ENCODE measurements at places on chromosomes 1 and 21. TPM values are rescaled to one million over a fixed set of nuclear protein-coding genes. Genes with fewer than 3 reads are reported as not detected.

- no peak for DNase-seq
Measured at GRCh38 chr1:203691447-203691846, 64.8 kb downstream of the ATP2B4 start.

DNA sequence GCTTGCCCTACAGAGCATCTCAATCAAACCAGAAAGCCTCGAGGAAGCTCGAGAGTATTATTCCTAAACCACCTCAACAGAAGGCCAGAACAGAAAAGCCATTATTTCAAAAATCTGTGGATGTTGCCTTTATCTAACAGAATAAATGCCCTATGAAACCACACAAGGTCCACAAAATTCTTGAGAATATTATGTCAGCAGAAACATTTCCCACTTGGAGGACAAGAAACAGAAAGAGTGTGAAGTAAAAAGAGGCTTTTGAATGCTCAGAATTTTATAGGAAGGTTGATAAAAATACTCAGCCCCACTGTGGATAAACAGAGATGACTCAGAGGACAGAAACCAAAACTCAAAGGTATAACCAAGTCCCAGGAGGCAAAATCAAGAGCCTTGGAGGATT lies 146.4 kb upstream of the LRRC7 start:
- DNase-seq, result no peak

GRCh38 chr1:184745929-184746638 lies 8.6 kb downstream of the EDEM3 start:
- no peak for DNase-seq

DNA sequence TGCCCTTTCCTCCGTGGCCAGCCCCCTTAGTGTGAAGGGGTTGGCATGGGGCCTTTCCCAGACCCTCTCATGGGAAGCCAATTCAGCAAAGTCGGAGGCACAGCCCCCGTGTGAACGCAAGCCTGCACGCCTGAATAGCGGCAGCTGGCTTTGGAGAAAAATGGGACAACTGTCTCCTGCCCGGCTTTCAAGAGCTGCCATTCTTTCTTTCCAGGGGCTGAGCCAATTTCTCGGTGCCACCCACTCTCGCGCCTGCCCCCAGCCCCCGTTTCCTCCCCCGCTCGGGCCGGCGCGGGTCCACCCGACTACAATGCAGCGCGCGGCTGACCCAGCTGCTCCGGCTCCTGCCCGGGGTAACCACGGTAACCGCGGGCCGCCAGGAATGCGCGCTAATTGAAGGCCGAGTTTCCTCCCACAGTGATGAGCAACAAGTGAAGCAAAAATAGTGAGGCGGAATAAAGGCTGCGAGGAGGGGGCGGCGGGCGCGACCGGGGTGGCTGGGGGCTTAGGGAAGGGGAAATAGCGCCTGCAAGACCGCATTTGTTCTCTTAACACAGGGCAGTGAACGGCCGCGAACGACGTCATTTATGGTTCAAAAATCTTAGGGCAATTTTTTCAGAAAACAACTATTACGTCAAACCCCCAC lies 27.8 kb downstream of the ILDR2 start:
- peak; percentile 94 for DNase-seq

DNA sequence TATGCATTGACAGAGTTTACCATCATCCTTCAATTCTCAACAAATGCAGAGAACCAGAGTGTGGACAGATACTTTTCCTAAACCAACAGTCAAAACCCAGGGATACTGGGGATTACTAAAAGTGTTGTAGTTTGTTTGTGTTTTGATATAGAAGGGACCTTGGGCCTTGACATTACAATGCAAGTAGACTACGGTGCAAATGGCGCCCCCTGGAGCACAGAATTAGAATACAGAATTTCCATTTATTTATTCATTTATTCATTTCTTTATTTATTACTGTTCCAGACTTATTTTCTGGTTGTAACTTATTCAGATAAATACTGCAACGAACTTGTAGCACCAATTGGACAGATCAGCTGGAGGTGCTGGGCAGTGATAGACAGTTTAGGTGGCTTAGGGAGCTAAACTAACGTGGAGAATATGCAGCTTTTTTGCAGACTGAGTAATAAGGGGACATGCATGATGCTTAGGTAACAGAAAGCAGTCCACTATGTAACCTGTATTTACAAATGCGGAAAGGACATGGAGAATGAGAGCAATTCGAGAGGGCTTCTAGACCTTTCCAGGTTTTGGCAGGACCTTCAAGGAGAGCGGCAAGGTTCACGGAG lies 42.6 kb downstream of the KIRREL1 start:
- no peak for DNase-seq

DNA sequence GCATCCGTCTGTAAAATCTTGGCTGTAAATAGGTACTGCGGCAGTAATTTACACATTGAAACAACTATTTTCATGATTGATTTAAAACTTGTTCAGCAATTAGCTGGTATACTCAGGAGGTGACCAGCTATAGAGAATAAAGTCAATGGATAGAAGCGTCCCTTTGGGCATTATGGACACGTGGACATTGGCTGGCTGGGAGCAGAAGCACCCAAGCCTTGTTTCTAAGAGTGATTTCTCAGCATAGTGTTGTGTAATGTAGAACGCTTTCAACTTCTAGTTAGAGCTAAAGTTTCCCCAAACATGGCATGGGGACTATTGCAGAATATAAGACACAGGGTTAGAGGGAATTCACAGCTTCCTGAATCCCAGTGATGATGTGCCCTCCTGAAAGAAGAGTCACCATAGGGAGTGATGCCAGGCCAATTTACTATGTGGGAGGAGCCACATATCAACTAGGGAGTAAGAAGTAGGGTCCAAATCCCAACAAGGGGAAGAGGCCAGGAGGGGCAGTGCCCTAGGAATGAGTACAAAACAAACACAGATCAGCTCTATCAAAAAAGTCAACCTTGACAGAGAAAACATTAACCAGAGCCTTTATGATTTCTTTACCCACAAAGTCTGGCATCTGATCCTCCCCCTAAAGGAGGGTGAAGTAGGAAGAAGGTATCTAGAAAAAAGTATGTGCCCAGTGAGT lies 92.7 kb downstream of the SUSD4 start:
- no peak for DNase-seq

- DNase-seq, result no peak
Measured at GRCh38 chr1:62321446-62321845, 2.2 kb upstream of the KANK4 start.

DNA sequence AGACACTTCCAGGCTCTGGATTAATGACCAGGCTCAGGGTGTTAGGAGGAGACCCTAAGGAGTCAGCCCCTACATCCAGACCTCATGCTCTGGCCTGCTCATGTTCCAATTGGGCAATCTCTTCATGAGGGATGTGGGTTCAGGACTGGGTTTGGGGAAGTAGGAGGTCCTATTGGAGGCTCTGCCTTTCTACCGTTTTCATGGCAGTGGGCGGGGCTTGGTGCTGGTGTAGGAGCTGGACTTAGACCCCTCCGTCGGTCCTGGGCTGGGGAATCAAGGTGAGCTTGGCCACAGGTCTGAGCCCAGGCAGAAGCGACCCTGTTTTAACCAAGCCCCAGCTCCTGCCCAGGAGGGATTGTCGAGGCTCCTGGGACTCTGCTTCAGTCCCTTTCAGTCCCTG lies 123.4 kb downstream of the PRDM16 start:
- no peak for DNase-seq

GRCh38 chr1:237197470-237198425 lies 155.8 kb downstream of the RYR2 start:
- no peak for DNase-seq

GRCh38 chr1:109805486-109806165 lies 41.9 kb upstream of the EPS8L3 start:
- DNase-seq, result no peak

DNA sequence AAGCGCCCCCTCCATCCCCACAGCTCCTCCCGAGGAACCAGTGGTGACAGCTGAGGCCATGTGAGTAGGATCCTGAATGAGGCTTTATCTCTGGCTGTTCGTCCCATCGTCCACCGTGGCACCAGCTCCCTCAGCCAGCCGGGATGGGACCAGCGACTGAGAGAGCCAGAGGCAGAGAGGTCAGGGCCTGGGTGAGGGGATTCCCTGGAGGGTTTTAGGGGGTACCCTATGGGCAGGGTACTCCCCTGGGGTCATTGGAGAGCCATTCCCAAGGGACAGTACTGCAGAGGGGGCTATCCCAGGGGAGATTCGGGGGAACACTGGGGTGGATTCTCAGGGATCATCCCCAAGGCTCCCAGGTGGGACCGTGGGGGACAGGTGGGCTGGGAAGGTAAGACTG lies 2.4 kb downstream of the TMEM125 start:
- no peak for DNase-seq

DNA sequence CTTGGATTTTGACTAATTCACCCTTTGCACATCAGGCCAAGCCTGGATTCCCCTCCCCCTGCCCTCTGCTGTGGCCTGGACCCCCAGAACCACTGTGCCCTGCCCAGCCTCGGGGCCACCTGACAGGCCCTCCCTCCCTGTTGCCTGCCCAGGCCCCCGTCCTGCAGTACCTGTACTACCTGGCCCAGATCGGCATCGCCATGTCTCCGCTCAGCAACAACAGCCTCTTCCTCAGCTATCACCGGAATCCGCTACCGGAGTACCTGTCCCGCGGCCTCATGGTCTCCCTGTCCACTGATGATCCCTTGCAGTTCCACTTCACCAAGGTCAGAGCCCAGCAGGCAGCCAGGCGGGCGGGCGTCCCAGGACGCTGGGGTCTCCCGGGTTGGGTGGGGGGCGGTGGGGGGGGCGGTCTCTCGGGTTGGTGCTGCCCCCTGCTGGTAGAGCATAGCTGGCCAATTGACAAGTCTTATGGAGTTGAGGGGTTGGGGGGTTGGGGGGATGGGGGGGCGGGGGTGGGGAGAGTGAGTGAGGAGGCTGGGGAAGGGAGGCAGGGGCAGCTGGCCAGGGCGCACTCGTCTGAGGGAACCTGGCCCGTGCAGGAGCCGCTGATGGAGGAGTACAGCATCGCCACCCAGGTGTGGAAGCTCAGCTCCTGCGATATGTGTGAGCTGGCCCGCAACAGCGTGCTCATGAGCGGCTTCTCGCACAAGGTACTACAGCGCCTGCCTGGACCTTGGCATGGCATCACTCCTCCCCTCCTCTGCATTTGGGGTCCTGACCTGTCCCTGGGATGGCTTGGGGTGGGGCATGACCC lies 10.7 kb downstream of the AMPD2 start:
- DNase-seq, result no peak

DNA sequence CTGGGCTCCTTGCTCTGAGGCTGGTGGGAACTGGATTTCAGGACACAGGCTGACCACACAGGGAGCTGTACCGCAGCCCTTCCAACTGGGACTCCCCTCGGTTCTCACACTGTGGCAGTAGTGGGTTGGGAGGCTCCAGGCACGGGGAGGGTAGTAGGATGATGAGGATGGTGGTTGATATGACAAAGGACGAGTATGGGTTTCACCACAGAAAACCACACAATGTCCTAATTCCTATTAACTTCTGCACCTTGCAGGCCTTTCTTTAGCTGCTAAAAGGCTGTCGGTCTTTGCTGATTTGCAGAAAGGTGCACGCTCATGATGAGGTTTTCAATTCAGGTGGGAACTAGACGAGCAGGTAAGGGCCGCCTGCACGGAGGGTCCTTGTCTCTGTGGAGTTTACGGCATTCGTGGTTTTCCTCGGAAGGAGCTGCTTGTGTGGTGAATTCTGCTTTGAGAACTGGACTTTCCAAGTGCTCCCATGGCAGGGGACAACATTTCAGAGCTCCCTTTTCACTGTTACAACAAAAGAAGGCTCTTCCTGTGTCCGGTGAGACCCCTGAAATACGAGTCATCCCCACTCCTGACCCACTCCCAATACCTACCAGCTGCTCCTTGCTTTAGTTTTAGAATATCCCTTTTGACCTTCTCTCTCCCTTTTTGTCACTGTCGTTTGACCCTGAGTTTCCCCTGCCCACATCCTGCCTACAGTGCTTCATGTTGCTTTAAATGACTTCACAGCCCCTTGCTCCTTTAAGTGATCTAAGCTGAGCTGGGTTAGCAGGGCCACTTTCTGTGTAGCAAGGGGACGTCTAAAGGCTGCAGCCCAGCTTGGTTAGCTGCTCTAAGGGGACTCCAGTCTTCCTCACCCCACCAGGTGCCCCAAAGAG lies 125.1 kb downstream of the MRPS6 start:
- DNase-seq, result no peak

GRCh38 chr1:89503690-89504089 lies 20.9 kb upstream of the LRRC8B start:
- no peak for DNase-seq

- no peak for DNase-seq
Measured at GRCh38 chr1:188425687-188426086, 1596.9 kb downstream of the PLA2G4A start.

CD55 gene
- 69.5 TPM for total RNA-seq

TCHHL1 gene
- total RNA-seq, result not detected

SLAMF8 gene
- total RNA-seq, result 12.0 TPM

IQGAP3 gene
- 1.7 TPM for total RNA-seq

PRELP gene
- total RNA-seq, result 24.5 TPM

RUNX3 gene
- total RNA-seq, result 7.9 TPM

OR2G6 gene
- 0.06 TPM for total RNA-seq

S100A5 gene
- 0.91 TPM for total RNA-seq

IGSF5 gene
- 0.47 TPM for total RNA-seq

FAM131C gene
- 5.0 TPM for total RNA-seq

TAL1 gene
- total RNA-seq, result 6.5 TPM

CACNA1S gene
- total RNA-seq, result not detected

ASCL5 gene
- not detected for total RNA-seq

HES4 gene
- 32.0 TPM for total RNA-seq

Data from kidney (tissue), 22 donors.